Aorta (tissue), 5 donors: ENCODE measurements at places on chromosomes 7 and 10. TPM values are rescaled to one million over a fixed set of nuclear protein-coding genes. Genes with fewer than 3 reads are reported as not detected.

DNA sequence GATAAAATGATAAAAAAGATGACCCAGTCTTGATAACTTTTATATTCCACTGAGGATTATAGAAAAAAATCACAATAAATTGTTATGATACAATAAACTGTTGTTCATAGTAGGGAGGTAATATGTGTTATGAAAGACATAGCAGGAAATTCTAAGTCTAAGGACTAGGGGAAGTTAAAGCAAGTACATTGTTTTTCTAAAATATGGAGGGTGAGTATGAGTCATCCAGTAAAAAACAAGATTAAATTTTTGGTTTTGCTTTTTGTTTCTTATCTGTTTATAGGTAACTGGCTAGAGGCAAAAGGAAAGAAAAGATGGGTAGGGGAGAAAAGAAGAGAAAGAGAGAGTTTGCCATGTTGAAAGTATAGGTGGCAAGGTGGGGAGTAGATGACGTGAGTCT, 188.4 kb downstream of the POLR1F start:
- DNase-seq = no peak

GRCh38 chr10:87930934-87931835, 67.8 kb downstream of the PTEN start:
- DNase-seq = no peak

DNA sequence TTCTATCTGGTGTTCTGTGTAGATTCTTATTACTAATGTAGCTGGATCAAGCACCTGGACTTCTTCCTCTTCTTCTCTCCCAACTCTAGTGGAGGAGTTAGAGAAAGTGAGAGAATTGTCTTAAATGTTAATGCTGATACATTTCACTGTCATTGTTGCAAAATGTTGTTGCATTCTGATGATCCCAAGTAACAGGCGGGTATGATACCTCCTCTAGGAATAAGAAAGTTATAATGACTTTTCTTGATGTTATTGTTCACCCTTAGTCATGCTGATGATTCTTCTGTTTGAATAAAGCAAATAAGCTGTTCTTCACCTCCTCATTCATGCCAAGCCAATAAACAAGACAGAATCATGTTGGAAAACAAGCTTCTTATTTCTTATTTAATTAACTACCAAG, 9.1 kb downstream of the CHRM2 start:
- no peak for DNase-seq

- no peak for DNase-seq
These were observed 52.0 kb downstream of the GFRA1 start for GRCh38 chr10:116221053-116221452.

- peak; percentile 55 for DNase-seq
These were observed 98.2 kb downstream of the TNS3 start for GRCh38 chr7:47483604-47484273.

GRCh38 chr7:66867198-66867790, 53.7 kb upstream of the TMEM248 start:
- no peak for DNase-seq

GRCh38 chr10:19815731-19816410, 361 bp upstream of the PLXDC2 start:
- peak; percentile 91 for DNase-seq

- DNase-seq = no peak
These were observed 38.1 kb downstream of the EXOC6 start for GRCh38 chr10:92886334-92886961.

- no peak for DNase-seq
These were observed 21.3 kb downstream of the GCK start for GRCh38 chr7:44167920-44168319.

- DNase-seq = no peak
These were observed 43.6 kb downstream of the SYPL1 start for GRCh38 chr7:106068538-106068961.

DNA sequence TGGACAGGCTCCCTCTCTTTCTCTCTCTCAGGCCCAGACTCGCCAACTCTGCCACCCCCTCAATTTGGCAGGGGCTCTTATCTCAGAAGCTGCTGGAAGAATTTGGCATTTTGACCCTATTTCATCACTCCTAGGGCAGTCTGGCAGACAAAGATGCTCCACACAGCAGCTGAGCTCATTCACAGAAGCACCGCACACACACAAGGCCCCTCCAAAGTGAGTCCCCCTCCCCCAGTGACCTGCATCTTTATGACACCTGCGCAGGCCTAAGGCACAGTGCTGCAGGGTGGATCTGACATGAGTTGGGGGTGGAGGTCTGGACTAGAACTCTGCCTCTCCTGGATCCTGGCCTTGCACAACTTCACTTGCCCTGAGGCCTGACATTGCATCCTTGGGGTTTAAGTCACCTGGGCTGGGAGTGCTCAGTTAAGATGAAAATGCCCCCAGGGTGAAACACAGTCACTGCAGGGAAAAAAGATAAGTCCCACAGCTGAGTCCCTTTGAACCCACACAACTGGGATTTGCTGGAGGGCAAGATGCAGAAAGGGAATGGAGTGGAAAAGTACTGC, 41.1 kb upstream of the DUSP5 start:
- no peak for DNase-seq

GRCh38 chr7:91069146-91069545, 195.1 kb upstream of the FZD1 start:
- no peak for DNase-seq

DNA sequence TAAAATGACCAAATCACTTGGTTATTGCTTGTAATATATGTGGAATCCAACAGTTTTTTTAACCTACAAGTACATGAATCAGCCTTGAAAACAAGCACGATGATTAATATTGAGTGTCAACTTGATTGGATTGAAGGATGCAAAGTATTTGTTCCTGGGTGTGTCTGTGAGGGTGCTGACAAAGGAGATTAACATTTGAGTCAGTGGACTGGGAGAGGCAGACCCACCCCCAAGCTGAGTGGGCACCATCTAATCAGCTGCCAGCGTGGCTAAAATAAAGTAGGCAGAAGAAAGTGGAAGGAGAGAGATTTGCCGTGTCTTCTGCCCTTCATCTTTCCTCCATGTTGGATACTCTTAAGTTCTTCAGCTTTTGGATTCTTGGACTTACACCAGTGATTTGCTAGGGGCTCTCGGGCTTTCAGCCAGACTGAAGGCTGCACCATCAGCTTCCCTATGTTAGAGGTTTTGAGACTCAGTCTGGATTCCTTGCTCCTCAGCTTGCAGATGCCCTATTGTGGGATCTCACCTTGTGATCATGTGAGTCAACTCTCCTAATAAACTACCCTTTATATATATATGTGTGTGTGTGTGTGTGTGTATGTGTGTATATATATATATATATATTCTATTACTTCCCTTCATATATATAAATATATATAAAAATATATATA, 118.4 kb upstream of the WDR11 start:
- DNase-seq = no peak

DNA sequence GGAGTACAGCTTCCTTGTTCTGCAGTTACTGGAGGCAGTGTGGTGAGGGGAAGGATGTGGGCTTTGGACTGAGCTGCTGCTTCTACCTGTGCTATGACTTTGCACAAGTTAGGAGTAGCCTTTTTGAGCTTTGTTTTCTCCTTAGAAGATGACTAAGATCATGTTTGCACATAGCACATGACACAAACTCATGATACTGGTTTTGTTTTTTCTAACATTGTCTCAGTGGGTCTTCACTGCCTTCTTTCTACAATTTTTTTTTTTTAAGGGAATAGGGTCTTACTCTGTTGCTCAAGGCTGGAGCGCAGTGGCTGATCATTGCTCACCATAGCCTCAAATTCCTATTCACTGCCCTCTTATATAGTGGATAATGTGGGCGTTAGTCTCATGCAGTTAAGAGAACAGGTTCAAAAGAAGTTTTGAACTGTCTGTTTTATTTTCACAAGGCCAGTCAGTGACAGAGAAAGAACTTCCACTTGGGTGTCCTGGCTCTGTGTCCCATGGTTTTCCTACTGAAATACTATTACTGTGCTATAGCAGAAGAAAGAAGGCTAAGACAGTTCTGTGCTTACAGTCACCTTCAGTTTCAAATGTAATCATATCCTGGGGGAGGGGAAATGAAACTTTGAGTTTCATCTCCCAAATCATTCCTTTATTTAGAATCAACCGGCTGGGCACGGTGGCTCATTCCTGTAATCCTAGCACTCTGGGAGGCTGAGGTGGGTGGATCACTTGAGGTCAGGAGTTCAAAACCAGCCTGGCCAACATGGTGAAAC, 72.0 kb downstream of the KAT6B start:
- DNase-seq = no peak

- no peak for DNase-seq
These were observed 157.4 kb downstream of the SKIDA1 start for GRCh38 chr10:21368022-21368582.

GRCh38 chr10:63247771-63248170, 114.6 kb downstream of the NRBF2 start:
- no peak for DNase-seq

FAM185A gene
- total RNA-seq = 6.5 TPM

DDIT4 gene
- 104 TPM for total RNA-seq

MEOX2 gene
- total RNA-seq = 35.9 TPM

CUZD1 gene
- 0.58 TPM for total RNA-seq

PTN gene
- total RNA-seq = 6.4 TPM

XRCC2 gene
- total RNA-seq = 0.19 TPM

PTPRN2 gene
- 3.3 TPM for total RNA-seq

VWDE gene
- 0.21 TPM for total RNA-seq

ETV1 gene
- 6.5 TPM for total RNA-seq

MCM10 gene
- 0.78 TPM for total RNA-seq
